Activated naive CD4-positive, alpha-beta T cell treated with anti-CD3 and anti-CD28 coated beads, Interleukin-2, amount 10 ng/mL, durations not matched to agents 7 days and 5 days (primary cell): ENCODE measurements at places on chromosomes 2 and 18.
A peak's percentile ranks its signal among the peaks of the same experiment; 100 is the strongest.

- peak; percentile 32 for DNase-seq
Measured at GRCh38 chr2:54559593-54560145, 103.5 kb downstream of the SPTBN1 start.

DNA sequence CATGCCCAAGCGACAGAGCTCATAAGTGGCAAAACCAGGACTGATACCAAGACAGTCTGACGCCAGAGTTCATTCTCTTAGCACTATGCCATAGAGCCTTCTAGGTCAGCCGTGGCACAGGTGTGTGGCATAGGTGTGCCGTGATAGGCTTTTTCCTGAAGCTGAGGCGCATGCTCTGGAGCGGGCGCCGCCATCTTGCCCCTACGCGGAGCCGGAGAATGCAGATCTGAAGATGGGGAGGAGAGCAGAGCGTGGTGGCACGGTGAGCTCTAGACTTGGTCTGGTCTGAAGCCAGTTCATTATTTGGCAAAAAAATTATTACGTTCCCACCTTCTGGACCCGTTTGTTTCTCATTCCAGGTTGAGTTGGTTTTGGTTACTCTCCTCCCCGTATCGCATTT, 16.6 kb downstream of the MCFD2 start:
- DNase-seq: no peak

DNA sequence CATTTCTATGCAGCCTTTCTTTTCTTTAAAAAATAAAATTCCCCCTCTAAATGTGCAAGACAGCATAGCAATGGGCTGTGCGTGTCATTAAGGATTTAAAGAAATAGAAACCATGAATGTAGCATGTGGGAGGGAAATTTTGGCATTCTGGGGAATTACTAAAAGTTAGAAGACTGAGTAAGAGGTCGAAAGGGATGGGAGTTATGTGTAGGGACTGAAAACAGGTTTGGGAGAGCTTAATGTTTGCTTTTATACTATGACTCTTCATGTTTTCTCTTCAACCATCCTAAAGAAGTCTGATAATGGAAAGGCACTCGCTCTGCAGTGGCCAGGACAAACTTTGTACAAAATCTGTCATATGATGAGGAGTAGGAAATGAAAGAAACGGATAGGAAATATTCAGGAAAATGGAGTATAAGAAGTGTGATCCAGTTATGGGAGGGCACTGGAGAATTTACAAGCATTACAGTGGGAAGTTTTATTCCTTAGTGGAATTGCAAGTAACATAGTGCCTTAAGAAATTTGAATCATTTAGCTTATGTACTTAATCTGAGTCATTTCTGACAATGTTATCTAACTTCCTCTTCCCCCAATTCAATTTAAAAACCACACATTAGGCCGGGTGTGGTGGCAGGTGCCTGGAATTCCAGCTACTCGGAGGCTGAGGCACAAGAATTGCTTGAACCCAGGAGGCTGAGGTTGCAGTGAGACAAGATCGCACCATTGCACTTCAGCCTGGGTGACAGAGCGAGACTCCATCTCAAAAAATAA, 20.6 kb downstream of the TMEM87B start:
- DNase-seq: no peak

- peak; percentile 83 for DNase-seq
Measured at GRCh38 chr2:85539361-85540132, 579 bp downstream of the MAT2A start.

DNA sequence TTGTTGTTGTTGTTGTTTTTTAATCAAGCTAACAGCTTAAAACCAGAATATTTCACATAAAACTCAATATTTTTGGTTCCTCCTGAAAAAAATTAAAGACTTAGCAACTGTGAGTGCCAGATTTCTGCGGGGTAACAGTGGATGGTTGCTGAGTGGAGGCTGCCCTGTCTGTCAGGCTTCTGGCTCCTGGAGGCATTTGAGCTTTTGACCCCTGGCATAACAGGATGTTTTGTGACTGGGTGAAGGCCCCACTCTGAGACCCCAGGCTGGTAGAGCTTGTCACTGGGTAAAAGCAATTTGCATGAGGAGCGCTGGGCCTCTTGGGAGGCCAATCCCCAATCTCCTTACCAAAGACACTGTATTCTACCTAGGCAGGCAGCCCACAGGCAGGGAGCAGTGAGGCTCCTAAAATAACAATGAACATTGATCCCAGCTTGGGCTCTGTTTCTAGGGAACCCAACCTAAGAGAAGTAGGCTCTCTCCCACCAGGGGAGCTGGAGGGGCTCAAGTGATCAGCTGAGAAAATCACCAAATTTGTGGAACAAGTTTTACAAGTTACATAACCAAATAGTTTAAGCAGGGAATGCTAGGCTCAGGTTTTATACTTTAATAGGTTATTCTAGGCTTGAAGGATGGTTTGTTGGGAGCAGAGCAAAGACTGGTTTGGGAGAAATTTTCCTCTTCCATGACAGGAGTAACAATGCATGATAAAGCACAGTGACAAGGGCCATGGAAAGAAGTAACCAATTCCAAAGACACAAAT, 5.9 kb upstream of the SPRED2 start:
- DNase-seq: no peak

DNA sequence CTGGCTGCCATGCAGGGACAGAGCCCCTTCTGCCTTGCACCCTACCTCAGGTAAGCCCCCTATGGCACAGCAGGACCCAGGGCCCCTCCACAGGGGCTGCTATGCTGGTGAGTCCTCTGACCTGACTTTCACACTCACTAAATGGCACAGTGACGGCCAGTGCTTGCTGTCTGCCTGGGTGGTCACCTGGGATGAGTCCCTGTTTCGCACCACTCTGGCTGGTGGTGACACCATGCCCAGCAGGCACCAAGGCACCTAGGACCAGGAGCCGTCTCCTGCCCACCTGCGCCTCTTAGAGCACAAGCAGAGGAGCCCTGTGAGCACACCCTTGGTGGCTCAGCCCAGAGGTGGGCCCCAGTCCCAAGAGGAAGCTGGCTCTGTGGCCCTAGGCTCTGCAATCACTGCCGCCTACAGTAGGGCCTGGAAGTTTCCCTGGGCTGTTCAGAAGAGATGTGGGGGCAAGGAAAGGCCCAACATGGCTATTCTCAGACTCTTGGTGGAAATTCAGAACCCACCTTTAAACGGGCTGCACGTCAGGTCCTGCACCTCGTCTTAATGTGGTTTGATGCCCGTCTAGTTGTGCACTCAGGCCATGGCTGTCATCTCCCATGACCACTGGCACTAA, 96.0 kb downstream of the PLB1 start:
- DNase-seq: no peak

DNA sequence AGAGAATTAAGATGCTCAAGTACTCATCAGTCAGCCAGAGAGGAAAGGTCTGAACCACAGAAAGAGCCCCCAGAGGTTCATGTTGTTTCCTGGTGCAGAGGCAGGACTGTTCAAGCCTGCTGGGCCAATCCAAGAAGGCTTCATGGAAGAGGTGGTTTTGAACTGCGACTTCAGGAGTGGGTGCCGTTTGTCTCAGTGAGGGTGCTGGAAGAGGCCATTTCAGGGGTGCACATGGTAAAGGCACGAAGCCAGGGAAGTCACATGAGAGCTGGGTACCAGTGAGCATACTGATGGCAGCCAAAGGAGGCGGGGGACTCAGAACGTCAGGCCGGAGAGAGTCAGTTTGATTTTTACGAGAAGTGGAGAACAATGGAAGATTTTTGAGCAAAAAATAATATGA, 55.5 kb downstream of the EMILIN2 start:
- no peak for DNase-seq

- no peak for DNase-seq
Measured at GRCh38 chr2:238714038-238714528, 133.8 kb upstream of the TWIST2 start.

GRCh38 chr2:241678307-241678706, 8.3 kb downstream of the DTYMK start:
- no peak for DNase-seq

DNA sequence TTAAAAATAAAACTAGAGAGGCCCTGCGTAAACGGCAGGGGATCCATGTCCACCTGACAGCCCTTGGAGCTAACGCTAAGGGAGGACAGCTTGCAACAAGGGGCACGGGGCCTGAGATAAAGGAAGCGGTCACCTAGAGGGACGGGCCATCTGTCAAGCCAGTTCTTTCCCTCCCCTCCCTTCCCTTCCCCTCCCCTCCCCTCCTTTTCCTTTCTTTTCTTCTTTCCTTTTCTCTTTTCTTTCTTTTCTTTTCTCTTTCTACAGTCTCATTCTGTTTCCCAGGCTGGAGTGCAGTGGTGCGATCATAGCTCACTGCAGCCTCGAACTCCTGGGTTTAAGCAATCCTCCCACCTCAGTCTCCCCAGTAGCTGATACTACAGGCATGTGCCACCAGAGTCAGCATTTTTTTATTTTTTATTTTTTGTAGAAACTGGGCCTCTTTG, 34.5 kb upstream of the CTAGE1 start:
- DNase-seq: no peak

DNA sequence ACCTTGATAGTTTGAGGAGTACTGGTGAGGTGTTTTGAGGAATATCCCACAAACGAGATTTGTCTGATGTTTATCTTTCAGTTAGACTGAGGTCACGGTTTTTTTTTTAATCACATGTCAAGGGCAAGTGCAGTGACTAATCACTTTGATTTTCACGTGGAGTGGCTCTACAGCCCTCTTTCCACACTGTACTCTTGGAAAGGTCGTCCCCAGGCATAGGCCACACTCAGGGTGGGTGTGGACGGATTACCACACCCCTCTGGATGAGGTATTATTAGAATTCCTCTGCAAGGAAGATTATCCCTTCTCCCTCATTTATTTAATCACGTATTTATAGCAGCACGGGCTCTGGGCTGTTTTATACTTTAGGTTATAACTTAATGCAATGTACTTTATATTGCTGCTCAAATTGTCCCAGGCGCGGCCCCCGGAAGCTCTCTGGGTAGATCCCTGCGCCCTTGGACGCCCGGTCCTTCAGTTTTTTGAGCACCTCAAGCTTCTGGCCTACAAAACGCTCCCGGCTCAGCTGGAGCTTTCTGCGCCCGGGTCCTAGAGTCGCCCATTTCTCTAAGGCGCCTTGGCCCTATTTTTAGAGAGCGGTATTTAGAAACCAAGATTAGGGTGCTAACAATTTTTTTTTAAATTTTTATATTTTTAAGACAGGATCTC, 515 bp upstream of the PLEKHB2 start:
- peak; percentile 62 for DNase-seq

- no peak for DNase-seq
Measured at GRCh38 chr2:26861610-26862224, 13.8 kb downstream of the DPYSL5 start.

DNA sequence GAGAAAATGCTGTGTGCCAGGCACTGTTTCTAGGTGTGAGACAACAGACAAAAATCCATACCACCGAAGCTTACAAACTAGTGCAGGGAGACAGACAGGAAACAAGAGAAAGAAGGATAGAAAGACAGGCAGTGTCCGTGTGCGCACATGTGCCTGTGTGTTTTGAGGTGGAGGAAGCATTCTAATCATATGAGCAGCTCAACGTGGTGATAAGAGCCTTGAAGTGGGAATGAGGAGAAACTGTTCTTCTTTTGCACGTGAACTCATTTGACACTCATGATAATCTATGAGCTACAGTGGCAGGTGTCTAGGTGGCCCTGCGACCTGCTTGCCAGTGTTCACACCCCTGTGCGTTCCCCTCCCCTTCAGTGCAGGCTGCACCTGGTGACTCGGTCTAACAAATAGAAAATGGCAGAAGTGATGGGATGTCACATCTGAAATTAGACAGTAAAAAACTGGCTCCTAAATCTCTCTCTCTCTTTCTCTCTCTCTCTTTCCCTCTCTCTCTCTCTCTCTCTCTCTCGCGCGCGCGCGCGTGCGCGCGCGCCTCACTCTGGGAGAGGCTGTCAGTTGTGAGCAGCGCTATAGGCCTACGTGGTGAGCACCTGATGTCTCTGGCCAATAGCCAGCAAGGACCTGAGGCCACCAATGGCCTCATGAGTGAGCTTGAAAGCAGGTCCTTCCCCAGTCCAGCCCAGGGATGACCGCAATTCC, 74.8 kb downstream of the EN1 start:
- DNase-seq: no peak

GRCh38 chr2:126802316-126802715, 96.4 kb upstream of the TEX51 start:
- DNase-seq: no peak

DNA sequence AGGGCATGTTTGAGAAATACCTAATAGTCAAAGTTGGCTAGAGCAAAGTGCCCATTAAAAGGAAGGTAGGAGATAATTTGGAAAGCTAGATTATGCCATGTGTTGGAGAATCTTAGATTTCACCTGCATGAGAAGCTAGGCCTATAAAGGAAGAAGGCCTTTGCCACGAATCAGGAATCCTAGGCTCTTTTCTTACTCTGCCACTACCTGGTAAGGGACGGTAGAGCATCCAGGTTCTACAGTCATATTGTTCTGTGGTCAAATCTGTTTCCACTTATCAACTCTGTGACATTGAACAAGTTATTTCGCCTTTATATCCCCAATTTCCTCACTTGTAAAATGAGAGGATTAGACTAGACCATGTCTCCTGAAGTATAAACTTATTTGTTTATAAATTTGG, 3.6 kb upstream of the KCNJ3 start:
- no peak for DNase-seq

DNA sequence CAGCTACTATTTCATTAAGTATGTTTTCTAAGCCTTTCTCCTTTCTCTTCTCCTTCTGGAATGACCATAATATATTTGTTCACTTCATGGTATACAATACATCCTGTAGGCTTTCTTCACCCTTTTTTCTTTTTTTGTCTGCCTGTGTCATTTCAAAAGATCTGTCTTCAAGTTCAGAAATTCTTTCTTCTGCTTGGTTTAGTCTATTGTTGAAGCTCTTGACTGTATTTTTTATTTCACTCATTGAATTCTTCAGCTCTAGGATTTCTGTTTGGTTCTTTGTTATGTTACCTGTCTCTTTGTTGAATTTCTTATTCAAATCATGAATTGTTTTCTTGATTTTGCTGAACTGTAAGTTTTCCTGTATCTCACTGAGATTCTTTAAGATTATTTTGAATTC, 109.9 kb downstream of the TMEM131 start:
- DNase-seq: no peak

GRCh38 chr18:21904856-21905255, 164.3 kb downstream of the MIB1 start:
- no peak for DNase-seq

DNA sequence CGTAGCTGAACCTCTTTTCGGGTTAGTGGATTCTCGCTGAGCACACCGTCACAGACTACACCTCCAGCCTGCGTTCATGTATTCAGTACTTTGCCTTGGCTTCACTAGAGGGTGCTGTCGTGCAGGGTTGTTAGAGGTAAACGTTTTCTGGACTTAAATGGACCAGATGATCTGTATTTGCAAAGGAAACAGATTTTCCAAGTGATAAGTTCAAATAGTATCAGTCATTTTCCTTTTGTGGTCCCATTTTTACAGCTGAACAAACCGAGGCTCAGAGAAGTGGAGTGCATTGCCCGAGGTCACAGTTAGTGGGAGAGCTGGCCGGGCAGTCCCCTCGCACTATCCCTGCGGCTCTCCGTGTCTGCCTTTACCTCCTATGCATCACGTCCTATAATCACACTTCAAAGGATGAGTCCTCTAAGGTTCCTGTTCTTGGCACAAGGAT, 125.9 kb downstream of the MAP4K4 start:
- peak; percentile 81 for DNase-seq

DNA sequence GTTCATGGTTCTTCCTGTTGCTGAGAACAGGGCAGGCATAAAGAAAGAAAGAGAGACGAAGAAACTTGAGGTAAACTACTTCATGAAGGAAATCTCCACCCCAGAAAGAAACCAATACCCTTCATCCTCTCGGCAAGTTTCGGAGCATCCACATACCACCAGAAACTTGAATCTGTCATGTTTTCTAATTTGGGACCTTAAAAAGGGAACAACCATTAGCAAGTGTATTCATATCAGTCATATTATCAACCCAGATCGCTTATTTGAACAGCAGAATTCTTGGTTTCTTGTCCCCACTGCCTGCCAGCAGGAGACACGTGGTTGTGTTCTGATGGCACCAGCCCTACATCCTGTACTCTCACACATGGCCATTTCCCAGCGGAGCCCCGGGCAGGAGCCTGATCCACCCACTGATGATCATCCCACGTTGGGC, 53.2 kb upstream of the FZD7 start:
- no peak for DNase-seq
